ENCODE measurements at places on chromosomes 16 and 17.

DNA sequence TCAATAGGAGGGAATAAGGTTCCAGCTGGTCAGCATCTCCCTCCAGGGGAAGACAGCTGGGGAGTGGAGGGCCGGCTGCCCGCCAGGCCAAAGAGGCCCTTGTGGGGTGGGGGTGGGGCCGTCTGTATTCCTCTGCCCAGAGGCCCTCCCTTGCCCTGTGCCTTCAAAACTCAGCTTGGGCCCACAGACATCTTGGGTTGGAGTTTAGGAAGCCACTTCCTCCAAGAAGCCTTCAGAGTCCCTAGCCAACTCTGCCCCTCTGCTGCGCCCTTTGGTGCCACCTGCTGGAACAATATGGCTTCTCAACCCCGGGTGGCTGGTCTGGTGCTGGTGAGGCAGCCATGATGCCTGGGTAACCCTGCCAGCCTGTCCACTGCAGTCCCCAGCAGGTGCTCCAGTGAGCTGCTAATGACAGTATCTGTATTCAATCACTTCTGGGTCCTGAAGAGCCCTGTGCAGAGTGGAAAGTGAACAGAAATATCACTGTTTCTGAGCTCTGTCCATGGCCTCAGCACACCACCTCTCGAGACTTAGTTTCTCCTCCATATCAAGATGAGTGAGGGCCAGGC lies 16.7 kb downstream of the HSD11B2 start:
- peak; percentile 46 for DNase-seq

- DNase-seq, result no peak
Observed at GRCh38 chr16:78249832-78250231, 150.4 kb downstream of the WWOX start.

DNA sequence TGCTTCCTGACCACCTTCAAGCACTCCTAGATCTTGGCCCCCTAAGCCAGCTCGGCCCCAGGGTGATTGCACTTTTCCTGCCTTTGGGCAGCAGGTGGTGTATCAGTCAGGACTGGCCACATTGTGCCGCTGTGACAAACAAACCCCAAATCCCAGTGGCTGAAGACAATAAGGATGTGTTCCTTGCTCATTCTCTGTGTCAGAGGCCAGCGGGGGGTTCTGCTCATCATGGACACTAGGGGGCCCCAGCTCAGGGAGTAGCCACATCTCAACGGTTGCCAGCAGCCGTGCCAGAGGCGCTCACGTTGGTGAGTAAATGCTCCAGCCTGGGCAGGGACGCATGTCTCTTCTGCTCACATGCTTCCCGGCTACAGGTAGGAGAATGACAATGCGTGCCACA lies 60.4 kb downstream of the ZDHHC7 start:
- DNase-seq, result peak; percentile 23

DNA sequence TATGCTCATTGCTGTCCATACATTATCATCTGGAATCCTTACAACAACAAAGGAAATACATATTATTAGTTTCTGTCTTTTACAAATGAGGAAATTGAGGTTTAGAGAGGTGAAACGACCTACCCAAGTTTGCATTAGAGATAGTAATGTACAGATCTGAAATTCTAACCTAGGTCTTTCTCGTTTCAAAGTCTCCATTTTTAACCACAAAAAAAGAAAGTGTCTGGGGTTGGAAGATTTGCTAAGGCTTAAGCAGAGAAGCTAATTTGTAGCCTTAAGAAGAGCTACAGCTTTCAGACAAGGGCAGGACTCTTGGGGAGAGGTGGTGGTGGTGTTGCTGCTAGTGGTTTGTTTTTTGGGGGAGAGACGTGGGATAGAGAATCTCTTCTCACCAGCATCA lies 19.2 kb downstream of the CIITA start:
- no peak for DNase-seq

- DNase-seq, result peak; percentile 35
Observed at GRCh38 chr17:73998653-73999645, 204.5 kb upstream of the RPL38 start.

GRCh38 chr16:77211880-77212740 lies 12.9 kb downstream of the SYCE1L start:
- DNase-seq, result peak; percentile 65

DNA sequence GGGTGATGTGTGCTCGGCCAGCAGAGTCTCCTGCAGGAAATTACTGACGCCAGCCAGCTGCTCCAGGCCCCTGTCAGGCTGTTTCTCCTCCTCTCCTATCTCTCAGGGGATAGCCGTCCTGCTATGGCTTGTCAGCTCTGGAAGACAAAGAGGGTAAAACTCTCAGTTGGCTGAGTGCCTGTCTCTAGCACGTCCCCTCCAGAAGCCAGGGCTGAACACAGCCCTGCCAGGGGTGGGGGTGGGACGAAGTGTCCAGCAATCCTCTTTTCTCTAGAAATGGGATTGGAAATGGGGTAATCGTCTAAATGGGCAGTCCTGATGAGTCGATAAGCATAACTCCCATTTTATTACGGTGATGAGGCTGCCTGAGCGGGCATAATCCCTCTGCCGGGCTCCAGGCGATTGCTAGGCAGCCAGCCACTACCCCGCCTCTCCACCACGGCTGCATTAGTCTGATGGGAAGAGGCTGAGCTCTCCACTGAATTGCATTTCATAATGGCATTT lies 89.1 kb upstream of the GNAO1 start:
- no peak for DNase-seq

GRCh38 chr16:49498264-49498663 lies 124.7 kb downstream of the C16orf78 start:
- DNase-seq, result no peak

- no peak for DNase-seq
Observed at GRCh38 chr17:21602176-21602575, 90.1 kb upstream of the KCNJ18 start.

DNA sequence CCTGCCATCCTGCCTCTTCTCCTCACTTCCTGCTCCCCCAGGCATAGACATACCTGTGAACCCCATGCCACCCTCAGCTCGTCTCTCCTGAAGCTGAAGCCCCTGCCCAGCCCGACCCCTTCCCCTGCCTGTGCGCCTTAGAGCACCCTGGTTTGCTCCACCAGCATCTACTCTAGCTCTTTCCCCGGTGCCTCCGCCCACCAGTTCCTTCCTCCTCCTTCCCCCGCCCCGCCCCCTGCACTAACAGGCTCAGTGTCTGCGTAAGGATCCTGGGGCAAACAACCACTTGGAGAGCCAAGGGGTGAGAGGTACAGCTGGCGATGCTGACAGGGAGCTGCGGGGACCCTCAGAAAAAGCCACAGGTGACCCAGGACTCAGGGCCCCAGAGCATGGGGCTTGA lies 1.9 kb downstream of the GPR142 start:
- peak; percentile 52 for DNase-seq

- no peak for DNase-seq
Observed at GRCh38 chr17:80846932-80847331, 144.7 kb upstream of the CHMP6 start.

- DNase-seq, result no peak
Observed at GRCh38 chr17:36657763-36658490, 56.5 kb downstream of the MRM1 start.

Measured in CD4-positive, alpha-beta T cell treated with Interleukin-4 for 4 hours (primary cell).